CD4-positive, alpha-beta memory T cell (primary cell): ENCODE measurements at places on chromosomes 16 and 17.
A peak's percentile ranks its signal among the peaks of the same experiment; 100 is the strongest.

DNA sequence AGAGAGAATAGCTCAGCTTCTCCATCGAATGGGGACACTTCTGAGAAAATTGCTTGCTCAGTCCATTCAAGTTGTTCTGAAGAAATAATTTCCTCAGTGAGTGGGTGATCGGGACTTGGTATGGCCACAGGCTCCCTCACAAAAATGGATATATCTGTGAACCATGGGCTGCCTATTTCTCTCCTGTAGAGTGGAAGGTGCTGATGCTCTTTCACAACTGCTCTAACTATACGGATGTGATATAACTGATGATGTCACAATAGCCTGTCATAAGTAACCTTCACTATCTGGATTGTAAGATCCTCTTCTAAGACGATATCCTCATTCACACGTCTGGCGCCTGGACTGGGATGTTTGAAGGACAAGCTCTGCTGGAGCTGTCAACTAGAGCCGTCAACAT is 4.7 kb upstream of the CCL18 start:
- DNase-seq, result no peak

DNA sequence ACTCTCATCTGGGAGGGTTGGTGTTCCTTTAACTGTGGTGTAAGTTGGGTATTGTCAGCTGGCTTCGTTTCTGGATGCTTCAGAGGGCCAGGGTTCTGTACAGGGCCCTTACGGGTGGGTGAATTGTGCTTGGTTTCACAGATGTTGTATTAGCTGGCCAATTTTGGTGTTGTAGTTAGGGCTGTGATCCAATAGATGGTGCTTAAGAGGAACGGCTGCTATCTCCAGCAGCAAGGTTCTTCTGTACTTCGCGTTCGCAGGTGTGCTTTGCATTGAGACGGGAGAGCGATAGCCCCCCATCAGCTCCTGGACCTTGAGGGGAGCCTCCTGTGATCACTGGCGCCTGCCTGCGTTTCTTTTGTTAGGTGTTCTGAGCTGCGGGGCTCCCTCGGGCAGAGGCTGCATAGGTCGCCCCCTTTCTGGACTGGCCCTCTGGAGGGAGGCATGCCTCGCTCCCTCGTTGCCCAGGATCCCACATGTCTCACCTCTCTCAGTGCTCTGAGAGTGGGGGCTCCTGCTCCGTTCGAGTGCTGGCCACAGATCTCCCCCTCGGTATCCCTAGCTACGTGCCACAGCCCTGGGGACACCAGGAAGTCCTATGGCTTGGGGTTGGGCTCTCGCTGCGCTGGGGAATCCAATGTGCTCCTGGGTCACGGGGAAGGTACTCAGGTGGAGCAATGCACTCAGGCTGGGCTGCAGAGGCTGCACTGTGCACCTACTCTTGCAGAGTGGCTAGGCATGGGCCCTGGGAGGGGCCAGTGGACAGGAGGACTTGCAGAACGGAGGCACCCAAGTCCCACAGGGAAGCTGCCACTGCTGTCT is 837 bp upstream of the PRDM7 start:
- DNase-seq, result peak; percentile 68

DNA sequence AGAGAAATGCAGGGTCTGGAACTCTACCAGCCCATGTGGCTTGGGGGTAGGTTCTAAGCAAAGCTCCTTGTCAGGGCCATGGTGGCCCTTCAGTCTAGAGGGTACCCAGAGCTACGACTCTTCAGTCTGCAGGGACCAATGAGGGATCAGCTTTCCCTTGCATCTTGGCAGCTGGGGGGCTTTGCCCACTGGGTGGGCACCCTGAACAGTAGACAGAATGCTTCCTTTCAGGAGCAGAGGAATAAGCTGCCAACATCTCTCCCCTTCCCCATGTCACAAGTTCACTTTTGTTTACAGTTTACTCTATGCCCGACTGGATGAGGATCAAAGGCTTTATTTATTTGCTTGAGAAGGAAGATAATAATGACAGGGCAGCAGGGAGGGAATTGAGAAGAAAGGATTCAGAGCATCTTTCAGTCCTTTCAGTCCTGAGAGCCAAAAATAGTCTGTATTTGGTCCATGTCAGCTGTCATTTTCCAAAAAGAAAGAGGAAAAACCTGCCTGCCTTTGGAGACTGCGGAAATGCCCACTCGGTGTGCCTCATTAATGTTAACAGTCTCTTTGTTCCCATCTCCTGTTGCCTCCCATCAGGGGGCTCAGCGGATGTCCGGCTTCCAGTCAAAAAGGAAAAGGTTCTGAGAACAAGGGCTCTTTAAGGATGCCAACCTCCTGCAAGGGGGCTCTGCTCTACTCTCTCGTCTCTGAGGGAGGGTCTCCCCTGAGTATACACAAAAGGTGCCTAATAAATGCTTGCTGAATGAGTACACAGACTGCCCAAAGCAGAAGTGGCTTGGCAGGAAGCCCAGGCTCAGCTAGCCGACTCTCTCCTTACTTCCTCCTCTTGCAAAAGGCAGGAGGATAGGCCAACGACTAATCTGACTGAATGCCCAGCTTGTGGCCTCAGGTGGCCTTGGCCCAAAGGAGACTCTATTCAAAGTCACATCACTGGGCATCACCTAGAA is 17.1 kb downstream of the TRAF4 start:
- DNase-seq, result no peak

GRCh38 chr16:70697594-70698170 is 11.8 kb upstream of the MTSS2 start:
- no peak for DNase-seq

GRCh38 chr17:21814776-21815175 is 122.5 kb downstream of the KCNJ18 start:
- no peak for DNase-seq

GRCh38 chr16:74756203-74756602 is 18.4 kb downstream of the FA2H start:
- DNase-seq, result no peak

DNA sequence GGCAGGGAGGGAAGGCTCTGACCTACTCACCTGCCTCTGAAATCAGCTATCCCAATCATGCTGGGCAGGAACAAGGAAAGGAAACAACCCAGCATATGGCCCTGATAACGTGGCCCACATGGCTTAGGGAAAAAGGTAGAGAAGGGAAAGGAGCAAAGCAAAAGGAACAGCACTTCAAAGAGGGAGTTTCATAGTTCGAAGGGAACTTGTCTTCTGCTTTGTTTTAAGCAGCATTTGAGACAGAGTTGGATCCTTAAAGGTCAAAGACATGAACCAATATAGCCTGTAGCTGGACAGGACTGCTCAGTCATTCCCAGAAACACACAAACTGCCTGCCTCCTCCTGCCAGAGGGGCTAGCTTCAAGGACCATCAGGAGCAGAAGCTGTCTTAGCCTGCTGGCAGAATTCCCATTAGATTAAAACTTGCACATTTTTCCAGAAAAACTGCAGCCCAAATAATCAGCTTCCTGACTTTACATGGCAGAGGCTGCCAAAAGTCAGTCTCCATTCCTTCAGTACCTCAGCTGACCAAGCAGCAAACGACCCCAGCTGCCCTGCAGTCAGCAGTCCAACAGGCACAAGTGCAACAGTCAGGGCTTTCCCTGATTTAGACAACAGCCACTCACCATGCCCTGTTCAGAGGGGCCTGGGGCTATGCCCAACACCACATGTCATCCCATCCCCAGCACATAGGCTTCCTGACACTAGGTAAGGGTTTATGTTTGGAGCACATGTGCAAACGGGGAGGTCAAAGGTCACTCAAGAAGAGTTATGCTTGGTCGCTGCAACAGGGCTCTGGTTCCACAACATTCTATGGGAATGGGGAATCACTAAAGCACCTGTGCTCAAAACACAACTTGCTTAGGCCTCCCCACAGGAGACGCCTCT is 32.5 kb downstream of the RANBP10 start:
- no peak for DNase-seq

GRCh38 chr17:45958994-45959665 is 39.9 kb upstream of the STH start:
- DNase-seq, result no peak

DNA sequence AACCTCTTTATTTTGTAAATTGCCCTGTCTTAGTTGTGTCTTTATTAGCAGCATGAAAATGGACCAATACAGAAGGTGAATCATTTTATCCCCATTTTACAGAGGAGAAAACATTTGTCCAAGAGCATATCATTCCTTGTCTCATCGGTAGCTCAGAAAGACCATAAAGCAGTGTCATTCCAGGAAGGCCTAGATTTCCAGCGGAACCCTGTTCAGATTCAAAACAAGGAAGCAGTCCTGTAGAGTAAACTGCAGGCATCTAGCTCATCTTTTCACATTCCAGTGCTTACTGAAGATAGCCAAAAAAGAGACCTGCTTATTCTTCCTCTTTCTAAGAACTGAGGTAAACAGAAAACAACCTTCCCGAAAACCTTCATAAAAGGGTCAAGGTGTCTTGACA is 54.0 kb downstream of the PARN start:
- no peak for DNase-seq

DNA sequence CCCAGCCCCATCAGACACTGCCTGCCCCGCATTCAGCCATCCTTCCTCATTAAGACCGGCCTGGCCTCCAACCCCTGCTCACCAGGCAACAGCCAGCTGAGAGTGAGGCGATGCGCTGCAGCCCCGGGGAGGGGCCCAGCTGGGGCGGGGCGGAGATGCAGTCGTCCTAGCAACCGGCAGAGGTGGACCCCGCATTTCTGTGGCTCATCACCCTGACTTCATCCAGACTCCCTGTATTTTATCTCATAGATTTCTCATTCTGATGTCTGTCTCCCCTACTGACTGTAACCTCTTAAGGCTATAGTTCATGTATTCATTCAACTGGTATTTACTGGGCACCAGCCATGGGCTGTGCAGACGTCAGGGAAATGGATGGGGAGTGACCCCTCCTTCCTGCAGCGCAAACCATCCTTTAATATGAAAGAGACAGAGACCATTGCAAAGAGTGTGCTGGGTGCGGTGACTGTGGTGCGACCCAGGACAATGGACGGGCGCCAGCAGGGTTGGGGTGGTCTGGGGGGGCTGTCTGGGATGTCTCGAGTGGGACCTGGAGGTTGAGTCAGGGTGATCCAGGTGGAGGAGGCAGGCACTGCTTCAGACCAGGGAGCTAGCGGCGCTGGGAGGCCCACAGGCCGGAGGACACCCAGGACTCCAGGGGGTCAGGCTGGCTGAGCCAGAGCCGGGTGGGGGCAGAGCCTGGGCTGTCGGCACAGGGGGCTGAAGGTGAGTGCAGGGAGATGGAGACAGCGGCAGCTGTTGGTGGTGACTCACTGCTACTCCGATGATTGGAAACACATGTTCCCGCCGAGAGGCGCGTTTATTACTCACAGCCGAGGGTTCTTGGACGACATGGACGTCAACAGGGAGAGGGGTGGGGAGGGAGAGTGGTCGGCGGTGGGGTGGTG is 10.5 kb upstream of the TIMP2 start:
- no peak for DNase-seq

DNA sequence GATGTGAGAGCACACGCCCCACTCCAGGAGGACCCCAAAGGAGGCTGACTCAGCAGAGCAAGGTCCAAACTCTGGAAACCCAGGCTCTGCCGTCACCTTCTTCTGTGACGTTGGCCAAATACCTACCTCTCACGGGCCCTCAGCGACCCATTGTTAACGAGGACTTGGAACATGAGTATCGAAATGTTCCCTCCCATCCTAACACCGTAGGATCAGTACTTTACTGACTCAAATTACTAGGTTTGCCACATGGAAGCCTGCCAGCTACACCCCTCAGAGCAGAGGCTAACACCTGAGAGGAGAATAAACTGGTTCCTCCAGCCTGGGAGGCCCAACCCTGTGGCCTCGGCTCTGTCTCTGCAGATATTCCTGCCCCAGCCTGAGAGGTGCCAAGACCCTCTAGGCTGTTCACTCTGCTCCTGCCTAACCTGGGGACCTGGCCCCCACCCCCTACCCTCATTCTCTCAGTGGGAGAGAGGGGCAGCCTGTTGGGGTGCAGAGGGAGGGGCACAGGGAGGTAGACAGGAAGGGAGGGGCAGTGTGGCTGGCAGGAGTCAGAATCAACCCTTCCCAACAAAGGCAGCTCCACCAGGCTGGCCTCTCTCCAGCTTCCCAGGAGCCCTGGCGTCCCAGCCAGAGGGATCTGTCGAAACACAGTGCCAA is 4.4 kb downstream of the PITPNM3 start:
- DNase-seq, result no peak

DNA sequence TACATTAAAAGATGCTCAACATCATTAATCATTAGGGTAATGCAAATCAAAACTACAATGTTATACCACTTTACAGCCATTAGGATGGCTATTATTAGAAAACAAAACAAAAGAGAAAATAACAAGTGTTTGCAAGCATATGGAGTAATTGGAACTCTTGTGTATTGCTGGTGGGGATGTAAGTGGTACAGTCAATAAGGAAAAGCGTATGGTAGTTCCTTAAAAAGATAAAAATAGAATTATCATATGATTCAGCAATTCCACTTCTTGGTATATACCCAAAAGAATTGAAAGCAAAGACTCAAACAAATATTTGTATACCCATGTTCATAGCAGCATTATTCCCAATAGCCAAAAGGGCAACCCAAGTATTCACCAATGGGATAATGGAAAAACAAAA is 1.4 kb upstream of the CAPNS2 start:
- no peak for DNase-seq

- DNase-seq, result no peak
Observed at GRCh38 chr17:705011-705410, 9.6 kb downstream of the VPS53 start.

DNA sequence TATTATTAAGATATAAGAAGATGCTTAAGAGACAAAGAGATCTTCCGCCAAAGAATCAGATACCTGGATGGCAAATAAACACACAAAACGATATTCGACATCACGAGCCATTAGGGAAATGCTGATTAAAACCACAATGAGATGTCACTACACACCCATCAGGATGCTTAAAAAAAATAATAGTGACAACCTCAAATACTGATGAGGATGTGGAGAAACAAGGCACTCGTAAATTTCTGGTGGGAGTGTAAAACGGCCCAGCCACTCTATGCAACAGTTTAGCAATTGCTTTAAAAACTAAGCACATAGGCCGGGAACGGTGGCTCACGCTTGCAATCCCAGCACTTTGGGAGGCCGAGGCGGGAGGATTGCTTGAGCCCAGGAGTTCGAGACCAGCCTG is 39.4 kb downstream of the TBC1D16 start:
- no peak for DNase-seq

DNA sequence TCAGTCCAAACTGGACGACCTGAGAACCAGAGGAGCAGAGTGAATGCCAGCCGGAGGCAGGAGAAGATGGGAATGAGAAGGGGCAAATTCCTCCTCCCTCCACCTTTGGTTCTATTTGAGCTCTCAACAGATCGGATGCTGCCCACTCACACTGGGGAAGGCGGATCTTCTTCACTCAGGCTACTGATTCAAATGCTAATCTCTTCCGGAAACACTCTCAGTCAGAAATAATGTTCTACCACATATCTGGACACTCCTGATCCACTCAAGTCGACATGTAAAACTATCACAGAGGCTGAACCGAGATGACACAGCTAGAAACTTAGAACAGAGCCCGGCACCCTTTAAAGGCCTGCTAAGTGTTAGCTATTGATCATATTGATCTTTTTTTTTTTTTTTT is 57.4 kb upstream of the GRIN2A start:
- no peak for DNase-seq

DNA sequence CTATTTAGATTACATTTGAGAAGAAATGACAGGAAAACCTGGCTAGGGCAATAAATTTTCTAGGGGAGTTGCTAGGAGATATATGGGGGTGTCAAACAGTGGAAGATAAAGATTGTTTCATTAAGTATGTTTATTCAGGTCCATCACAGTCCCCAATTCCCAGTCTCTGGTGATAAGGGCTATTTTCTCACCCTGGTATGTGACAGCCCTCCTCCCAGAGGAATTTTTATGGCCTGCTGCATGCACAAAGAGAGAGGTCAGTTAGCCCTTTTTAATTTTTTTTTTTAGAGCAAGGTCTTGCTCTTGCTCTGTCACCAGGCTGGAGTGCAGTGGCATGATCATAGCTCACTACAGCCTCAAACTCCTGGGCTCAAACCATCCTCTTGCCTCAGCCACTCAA is 53.6 kb upstream of the ATF7IP2 start:
- DNase-seq, result no peak

GRCh38 chr16:15879255-15879811 is 9.1 kb downstream of the CEP20 start:
- DNase-seq, result no peak
